Kidney epithelial cell (primary cell): ENCODE measurements at places on chromosomes 6 and 20. TPM values are rescaled to one million over a fixed set of nuclear protein-coding genes. Genes with fewer than 3 reads are reported as not detected.

GRCh38 chr6:13395272-13396237, 67.2 kb upstream of the TBC1D7 start:
- peak; percentile 25 for DNase-seq

GRCh38 chr20:57450419-57450818, 59.2 kb downstream of the RBM38 start:
- no peak for DNase-seq

GRCh38 chr6:1744543-1744942, 134.8 kb downstream of the FOXC1 start:
- DNase-seq = no peak

DNA sequence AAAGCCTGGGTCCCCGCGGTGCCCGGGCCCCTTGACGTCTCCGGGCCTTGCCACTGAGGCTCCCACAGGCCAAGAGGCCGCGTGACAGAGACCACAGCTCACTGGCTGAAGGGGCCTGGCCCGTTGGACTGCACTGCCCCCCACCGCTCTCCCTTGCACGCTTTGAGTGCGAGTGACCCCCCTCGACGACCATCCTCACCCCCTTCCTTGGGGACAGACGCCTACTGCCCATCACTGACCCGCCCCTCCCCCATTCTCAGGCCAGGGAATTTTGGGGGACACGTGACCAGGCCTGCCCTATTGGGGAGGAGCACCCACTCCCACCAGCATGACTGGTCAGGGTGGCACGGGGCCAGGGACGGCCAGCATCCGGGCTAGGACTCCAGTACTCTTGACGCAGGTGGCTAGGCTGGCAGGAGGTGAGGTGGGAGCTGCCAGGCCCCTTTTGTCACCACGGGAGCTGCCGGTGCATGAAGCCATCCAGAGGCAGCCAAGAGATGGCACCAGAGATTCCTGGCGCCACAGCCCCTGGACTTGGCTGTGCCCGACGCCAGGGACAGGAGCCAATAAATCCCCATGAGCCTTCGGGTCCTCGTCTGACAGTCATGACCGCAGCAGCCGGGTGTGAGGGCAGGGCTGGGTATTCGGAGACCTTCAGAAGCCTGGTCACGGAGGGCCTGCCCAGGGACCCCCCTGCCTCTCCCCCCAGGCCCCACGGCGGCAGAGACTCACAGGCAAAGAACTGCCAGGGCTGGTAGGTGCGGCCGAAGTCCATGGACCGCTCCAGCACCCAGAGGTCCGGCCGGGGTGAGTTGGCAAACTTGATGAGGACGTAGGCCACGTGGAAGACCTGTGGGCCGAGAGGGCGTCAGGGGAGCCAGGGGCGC, 14.5 kb downstream of the LAMA5 start:
- no peak for DNase-seq

DNA sequence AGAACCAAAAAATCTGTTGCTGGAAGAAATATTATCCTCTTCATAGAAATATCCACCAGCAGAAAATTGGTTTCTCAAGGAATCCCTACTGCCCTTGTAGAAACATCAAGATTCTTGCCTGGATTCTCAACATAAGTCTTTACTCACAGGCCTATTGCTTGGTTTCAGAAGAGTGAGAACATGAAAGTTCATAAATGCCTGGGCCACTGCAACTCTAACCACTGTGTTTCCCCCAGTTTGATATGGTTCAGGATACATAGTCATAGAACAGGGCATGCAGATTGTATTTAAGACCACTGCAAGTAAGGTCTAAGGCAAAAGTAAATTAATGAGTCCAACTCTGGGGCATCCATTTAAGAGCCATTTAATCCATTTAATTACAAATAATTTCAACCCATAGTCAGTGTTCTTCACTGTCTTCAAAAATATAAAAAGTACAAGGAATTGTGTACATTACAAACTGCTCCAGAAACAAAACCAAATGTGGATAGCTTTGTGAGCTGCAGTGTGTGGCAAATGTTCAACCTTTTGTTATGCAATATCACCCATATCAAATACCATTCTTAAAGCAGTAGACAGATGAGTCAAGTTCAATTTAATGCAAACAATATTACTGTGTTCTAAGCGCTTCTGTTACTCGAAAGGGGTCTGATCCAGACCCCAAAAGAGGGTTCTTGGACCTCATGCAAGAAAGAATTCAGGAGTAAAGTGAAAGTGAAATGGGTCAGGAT, 83.3 kb downstream of the OPRM1 start:
- DNase-seq = no peak

GRCh38 chr6:24936641-24937317, 1.0 kb upstream of the RIPOR2 start:
- no peak for DNase-seq

DNA sequence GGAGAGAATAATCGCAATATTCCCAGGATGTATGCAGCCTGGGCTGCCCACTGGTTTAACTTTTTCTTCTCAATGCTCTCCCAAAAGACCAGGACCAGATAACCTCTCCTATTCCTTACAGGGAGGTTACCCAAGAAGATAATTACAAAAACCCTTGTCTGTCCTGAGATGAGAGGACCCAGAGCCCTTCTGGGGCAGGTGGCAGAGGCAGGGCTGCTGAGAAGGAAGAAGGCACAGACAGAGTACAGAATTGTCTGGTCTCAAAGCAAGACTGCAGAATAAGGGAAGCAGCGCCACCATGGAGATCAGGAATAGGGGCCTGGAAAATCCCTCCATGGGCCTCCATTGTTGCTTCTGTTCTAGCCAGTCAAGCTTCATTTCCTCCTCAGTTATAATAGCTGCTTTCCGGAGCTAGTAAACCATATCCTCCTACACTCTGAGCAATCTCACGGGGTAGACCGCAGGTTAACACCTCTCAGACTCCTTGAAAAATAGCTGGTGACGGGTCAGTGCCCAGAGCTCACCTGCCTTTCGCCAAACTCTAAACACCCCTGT, 463 bp upstream of the HLA-DMB start:
- DNase-seq = peak; percentile 63

DNA sequence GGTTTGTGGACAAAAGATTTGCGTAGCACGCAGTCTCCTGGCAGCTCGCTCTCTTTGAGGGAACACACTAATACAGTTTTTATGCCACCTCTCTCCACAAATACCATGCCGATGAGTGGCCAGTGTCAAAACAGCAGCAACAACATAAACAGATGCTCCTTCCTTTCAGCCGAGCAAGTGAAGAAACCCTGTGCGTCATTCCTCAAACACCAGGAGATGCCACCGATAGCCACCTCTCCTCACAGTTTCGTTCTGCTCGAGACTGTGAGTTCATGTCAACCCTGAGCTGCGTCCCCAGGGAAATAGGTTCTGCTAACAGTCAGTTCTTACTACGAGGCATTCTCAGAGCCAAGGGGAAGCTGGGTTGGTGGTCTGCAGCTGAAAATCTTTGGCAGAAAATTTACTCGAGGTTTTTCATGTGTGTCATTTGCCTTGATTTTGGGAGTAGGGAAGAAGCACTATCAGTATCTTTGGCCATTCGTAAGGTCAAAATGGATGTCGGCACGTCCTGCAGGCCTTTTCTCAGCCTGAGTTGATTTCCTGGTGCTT, 59.9 kb downstream of the EYA2 start:
- no peak for DNase-seq

GRCh38 chr6:146990821-146991798, 213.1 kb upstream of the STXBP5 start:
- no peak for DNase-seq

- DNase-seq = no peak
Observed at GRCh38 chr6:49856282-49856681, 10.1 kb downstream of the CRISP1 start.

DNA sequence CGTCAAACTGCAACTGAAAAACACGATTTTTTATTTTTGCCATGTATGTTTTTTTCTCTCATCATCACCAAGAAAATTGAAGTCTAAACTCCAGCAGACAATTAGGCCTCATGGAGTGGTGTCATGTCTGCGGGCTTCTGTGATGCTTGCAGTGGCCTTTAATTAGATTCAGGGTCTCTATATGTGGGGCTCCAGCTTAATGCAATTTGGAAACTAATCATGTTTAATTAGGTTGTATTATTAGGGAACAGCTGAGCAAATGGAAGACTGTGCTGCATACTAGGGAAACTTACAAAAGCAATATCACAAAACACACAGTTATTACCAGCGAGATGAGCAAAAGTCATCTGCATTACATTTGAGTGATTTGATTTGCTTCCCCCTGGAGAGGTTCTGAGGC, 132.9 kb upstream of the PMEPA1 start:
- no peak for DNase-seq

DNA sequence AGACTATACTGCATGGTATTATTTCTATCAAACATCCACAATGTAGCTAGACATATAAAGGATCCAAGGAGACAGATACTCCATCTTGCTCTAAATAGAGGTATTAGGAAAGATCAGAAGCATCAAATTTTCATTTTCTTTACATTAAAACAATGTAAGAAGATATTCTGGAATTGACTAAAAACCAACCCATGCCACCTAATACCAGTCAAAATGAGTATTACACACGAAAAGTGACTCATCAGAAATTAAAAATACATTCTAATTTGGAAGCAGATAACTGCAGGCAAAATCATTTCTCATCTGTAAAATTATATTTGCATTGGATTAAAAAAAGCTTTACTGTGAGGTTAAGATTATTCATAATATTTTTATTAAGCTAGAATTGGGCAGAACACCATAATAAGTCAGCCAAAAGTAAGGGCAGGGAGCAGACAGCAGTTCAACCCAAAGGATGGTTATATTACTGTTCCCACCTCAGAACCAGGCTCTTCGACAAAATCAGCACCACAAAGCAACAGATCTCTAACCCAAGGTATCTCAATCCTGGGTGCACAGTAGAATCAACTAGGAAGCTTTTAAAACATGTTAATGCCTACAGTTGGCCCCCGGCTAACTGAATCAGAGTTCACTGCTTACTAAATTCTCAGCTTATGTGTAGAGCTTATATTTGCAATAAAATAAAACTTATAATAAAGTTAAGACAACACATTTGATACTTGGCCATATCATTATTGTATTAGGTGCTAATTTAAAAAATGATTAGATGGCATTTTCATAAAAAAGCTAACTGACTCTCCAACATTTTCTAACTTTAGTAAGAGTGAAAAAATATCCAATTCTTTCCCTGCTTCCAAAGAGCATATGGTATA, 35.2 kb downstream of the SAMD3 start:
- DNase-seq = no peak

- no peak for DNase-seq
Observed at GRCh38 chr6:9186148-9186547, 750.8 kb upstream of the SLC35B3 start.

DNA sequence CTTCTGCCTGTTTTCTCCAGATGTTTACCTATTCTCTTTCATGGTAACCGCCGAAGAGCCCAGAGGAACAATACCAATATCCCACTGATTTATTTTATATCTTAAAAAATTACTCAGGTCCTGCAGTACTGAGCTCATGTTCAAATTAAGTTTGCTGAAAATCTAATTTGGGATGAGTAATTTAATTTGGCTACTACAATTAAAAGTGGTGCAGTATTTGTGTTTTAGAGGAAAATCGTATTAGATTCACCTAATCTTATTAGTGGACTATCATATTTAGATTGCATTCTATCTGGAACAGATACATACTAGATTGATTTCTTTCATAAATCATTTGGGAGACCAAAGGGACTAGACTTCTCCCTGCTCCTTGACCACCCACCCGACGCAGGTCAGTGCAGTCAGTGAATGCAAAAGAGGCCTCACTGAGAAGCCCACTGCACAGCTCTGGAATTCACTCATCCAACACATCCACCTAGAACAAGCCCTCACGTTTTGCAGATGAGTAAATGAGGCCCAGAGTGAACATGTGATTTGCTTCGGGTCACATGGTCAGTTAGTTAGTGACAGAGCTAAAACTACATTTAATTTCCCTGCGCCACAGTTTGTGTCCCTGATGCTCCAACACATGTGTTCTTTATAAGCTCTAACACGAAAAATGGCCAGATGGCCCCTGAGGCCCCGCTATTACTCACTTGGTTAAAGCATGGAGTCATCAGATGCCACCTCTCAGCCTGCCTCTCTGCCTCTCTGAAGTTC, 101.8 kb downstream of the TRERF1 start:
- DNase-seq = no peak

- no peak for DNase-seq
Observed at GRCh38 chr6:18099511-18099910, 23.0 kb downstream of the NHLRC1 start.

DNA sequence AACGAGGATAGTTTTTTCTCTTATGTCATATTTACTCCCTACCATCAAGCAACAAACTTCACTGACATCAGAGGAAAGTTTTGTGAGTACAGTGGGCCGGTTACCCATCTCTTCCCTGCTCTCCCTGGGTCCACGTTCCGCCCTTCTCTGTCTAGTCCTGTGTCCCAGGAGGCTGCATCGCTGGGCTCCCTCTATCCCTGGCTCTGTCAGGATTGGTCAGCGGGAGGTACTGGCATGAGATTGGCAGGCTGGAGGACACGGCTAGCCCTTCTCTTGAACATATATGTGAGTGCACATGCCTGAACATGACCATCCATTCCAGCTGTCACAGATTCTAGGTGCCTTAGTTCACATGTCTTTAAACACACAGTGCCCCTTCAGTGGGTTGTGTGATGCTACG, 30.3 kb upstream of the TMEM181 start:
- no peak for DNase-seq

GRCh38 chr6:104718672-104719071, 141.0 kb downstream of the HACE1 start:
- no peak for DNase-seq

- no peak for DNase-seq
Observed at GRCh38 chr6:37106982-37107491, 62.9 kb upstream of the PIM1 start.

DNA sequence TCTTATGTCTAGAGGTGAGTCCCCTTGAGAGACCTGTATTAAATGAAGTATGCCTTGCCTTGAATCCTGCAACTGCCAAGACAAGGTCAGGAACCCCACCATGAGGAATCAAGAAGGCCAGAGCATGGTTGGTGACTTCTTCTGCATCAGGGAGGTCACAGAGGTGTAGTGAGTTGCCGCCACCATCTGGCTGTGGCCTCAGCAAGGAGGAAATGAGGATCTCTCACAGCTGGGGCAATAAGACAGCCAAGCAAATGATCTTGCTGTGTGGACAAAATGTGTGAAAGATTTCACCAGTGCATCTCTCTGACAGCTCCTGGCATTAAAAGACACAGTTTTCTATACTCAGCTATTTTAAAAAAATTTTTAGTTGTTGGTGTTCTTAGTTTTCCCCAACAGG, 611.0 kb downstream of the DOK5 start:
- no peak for DNase-seq

DNA sequence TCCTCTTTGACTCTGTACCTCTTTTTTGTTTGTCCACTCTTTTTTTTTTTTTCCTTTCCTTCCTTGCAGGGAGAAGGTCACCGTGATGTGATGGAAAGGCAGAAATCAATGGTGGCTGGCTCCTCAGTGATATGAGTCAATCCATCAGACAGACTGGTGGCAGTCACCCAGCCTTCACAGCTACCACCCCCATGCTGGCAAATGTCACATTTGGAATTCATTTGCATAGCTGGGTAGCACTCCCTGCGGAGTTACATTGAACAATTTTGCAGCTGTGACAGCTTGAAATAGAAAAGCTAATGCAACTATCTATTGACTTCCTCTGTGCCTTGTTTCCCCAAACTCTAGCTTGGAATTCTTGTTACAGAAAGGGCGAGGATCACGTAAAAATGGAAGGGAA, 668.4 kb downstream of the C6orf118 start:
- no peak for DNase-seq

MMP24 gene
- total RNA-seq = 6.9 and 7.5 TPM in 2 replicates

KCNK17 gene
- total RNA-seq = not detected in 2 replicates

CDYL gene
- 45.8 and 46.7 TPM in 2 replicates for total RNA-seq

SPINT3 gene
- total RNA-seq = not detected in 2 replicates

DSP gene
- 216 and 220 TPM in 2 replicates for total RNA-seq

MATN4 gene
- not detected in 2 replicates for total RNA-seq

PREX1 gene
- 3.1 and 3.5 TPM in 2 replicates for total RNA-seq

CUL7 gene
- 28.1 and 32.3 TPM in 2 replicates for total RNA-seq
